ENCODE measurements at places on chromosomes 1 and 21.

DNA sequence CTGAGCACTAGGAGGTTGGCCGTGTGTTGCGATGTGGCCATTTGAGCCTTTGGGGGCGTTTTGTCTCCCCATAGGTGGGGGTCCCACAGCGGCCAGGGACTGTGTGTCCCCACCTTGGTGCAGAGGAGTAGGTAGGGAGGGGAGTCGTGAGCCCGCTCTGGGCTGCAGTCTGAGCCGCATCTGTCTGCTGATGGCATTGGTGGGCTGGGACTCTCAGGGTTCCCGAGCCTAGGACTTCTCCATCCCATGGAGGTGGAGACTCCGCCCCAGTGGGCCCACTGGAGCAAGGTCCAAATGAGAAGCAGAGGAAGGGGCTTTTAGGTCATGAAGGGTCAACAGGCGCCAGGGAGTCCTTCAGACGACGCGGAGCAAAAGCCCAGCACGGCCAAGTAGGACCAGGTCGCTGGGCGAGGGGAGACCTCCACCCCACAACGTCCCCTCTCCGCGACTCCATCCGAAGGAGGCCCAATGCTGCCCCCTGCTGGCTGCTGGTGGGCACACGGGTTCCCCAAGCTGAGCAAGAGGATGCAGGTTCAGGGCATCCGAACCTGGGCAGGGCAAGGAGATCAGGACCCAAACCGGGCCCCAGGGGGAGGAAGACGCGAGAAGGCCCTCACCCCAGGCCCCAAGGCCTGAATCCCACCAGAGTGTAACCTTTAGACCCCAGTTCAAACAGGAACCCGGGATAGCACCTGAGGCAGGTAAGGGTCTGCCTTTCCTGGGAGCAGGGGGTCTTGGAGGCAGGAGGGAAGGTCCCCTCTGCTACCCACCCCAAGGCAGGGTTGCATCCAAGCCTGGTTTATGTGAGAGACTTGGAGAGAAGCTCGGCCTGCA lies 14.9 kb downstream of the TTC34 start:
- DNase-seq = no peak

GRCh38 chr1:98839840-98840239 lies 164.8 kb downstream of the PLPPR5 start:
- DNase-seq = no peak

GRCh38 chr1:23118957-23119792 lies 49.5 kb downstream of the LUZP1 start:
- no peak for DNase-seq

GRCh38 chr1:64790832-64791487 lies 46.1 kb downstream of the RAVER2 start:
- no peak for DNase-seq

GRCh38 chr1:180837020-180837419 lies 75.7 kb upstream of the KIAA1614 start:
- DNase-seq = no peak

GRCh38 chr1:77100875-77101274 lies 118.4 kb downstream of the PIGK start:
- DNase-seq = no peak

- DNase-seq = no peak
Measured at GRCh38 chr1:2358651-2359640, 32.4 kb downstream of the MORN1 start.

GRCh38 chr1:205704903-205705302 lies 24.6 kb upstream of the SLC45A3 start:
- DNase-seq = no peak

DNA sequence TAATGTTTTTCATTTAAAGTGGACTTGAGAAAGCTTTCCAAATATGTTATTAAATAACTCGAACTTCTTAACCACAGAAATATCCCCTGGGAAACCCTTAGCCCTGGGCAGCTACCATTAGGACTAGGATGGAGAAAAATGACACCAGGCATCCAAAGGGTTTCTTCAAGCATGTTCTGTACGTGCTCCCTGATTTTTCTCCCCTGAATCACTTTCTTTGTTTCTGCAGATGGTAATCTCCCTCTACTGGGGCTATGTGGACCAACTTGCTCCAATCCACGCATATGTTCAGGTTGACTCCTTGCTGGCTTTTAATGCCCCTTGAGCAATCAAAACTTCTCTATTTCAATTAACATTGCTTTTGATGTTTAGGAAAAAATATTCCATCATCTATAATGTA lies 312.7 kb upstream of the C1orf87 start:
- DNase-seq = no peak

GRCh38 chr1:219858980-219859379 lies 69.4 kb downstream of the SLC30A10 start:
- no peak for DNase-seq

DNA sequence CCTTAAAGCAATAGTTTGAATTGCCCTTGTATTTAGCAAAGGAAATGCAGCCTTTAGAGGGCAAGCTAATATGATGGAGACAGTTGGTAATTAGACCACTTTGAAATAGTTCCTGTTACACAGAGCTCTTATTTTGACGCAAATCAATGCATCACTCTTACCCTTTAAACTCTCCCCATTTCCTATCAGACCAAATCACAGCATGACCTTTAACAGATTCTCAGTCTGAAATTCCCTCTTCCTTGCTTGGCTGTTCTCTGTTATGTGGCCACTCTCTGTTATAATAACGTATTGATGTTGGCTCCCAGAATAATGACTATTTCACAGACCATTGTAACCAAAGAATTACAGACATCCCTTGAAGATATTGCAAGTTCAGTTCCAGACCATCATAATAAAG lies 66.9 kb upstream of the NGF start:
- peak; percentile 55 for DNase-seq

GRCh38 chr1:206581571-206581981 lies 30.7 kb downstream of the EIF2D start:
- DNase-seq = no peak

DNA sequence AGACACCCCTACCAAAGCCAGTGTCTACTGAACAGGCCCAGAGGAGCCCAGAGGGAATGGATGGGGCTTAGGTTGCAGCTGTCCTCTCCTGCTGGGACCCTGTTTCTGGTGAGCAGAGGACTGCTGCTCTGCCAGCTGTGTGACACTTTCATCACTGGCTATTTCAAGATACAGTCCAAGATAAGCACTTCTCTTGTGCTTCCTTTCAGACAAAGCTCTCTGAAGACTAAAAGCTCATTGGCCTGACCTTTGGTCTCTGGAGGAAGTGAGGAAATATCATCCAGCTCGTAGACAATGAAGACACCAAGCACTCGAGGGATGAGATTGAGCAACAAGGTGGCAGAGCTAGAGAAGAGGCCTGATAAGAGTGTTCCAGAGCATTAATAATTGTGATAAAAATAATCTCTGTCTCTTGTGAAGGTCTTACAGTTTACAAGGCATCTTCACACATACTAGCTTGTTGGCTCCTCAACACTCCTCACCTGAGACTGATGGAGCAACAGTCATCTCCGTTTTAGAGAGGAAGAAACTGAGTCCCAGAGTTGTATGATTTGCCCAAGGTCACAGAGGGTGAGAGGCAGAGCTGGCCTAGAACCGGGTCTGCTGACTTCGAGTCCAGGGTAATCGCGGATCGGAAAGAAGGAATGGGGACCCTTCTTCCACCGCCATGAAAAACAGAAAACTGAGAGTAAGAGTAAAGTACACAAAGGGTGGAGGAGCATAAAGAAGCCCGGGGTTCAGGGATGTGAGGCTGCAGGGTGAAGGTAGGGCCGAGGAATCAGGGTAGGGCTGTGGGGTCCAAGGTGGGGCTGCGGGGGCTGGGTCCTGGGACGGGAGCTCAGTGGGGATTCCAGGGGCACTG lies 666 bp downstream of the PAFAH2 start:
- DNase-seq = peak; percentile 42

DNA sequence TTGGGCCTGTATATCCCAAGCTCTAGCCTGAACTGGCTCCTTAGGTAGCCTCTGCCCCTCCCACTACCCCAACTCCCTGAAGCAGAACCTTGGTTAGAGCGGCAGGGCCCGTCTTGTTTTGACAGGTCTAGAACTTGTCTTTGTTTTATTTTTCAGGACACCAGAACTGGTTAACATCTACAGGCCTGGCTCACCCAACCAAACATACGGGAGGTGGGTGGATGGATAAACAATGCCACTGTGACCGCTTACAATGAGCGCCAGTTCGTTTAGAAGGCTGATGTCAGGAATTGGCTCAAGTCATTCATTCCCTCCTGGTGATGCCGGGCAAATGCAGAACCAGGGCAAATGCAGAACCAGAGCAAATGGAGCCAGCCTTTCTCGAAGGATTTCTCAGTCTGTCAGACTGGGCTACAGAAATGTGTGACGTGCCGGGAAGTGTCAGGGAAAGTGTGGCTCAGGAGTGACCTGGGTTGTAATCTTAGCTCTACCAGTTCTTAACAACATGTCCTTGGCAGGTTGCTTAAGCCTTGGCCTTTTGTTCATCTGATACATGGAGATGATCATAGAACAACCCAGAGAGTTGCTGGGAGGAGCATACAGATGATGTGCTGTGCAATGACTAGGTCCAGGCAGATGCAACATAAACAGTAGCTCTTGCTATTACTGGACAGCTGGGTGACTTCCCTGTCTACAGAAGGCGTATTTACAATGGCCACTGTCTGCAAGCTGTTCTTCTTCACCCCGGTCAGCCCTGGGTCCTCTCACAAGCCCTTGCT lies 30.5 kb upstream of the BTG2 start:
- no peak for DNase-seq

GRCh38 chr1:196324345-196324744 lies 283.9 kb downstream of the KCNT2 start:
- no peak for DNase-seq

GRCh38 chr1:175314300-175314699 lies 121.7 kb upstream of the KIAA0040 start:
- no peak for DNase-seq

DNA sequence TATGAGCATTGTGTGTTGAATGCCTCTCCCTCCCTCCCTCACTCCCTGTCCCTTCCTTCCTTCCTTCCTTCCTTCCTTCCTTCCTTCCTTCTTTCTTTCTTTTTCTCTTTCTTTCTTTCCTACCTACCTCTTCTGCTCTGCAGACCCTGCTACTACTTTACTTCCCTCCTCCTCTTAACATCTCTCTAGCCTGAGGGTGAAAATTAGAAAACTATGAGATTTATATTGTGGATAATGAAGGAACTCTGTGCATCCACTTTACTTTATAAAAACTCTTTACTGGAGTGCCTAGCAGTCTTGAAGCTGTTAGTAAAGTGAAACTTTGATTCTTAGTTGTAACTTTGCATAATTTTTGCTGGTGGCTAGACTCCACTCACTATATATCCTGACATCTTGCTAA lies 572.2 kb downstream of the RWDD3 start:
- DNase-seq = no peak

DNA sequence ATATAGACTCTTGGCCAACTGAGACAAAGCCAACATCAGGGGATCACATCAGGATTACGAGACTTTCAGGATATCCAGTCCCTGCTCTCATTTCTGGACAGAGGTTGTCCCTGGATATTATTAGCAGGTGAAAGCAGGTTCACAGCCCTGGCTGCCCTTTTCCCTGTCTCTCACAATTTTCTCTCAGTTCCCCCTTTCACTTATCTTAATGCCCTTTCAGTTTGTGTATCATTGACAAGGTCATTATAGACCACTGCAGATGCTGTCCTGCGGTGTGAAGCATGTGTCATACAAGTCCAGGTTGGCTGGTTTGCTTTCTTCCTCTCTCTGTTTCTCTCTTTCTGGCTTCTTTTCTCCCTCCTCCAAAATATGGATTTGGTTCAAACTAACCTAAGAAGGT lies 2.1 kb upstream of the KLHDC9 start:
- DNase-seq = no peak

- DNase-seq = peak; percentile 53
Measured at GRCh38 chr1:6727535-6727934, 25.9 kb upstream of the DNAJC11 start.

DNA sequence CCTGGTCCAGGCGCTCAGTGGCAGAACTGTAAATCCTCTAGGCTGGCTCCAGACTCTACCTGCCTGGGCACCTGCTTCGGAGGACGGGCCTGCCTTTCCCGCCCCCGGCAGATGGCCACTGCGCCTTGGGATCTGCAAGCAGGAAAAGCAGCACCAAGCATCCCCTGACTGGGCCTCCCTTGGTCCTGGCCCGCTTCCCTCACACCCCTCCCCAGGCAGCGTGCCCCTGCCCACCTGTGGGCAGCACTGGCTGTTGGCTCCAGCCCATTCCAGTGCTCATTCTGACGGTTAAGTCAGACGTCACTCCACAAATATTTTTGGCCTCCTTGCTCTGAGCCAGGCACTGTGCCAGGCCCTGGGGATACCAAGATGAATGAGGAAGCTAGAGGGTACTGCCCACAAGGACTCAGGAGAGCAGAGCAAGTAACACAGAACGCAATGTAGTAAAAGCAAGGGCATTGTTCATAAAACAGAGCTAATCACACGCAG lies 22.0 kb upstream of the BLACAT1 start:
- peak; percentile 96 for DNase-seq

DNA sequence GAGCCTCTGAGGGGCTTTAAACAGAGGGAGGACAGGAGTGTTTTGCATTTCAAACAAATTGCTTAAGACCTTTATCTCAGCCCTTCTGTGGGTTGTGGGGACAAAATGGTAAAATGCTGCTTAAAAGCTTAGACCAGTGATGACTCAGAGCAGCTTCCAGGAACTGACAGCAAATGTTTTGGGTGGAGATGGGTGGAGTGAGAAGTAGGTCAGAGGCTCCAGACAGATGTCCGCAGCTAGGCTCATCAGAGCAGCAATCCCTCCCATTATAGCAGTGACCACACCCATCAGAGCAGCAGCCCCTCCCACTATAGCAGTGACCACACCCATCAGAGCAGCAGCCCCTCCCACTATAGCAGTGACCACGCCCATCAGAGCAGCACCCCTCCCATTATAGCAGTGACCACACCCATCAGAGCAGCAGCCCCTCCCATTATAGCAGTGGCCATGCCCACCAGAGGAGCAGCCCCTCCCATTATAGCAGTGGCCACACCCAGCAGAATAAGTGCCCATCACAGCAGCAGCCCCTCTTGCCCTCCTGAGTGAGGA lies 532.2 kb downstream of the MATN1 start:
- DNase-seq = no peak

GRCh38 chr1:52739699-52740467 lies 13.6 kb downstream of the ZYG11B start:
- DNase-seq = no peak

DNA sequence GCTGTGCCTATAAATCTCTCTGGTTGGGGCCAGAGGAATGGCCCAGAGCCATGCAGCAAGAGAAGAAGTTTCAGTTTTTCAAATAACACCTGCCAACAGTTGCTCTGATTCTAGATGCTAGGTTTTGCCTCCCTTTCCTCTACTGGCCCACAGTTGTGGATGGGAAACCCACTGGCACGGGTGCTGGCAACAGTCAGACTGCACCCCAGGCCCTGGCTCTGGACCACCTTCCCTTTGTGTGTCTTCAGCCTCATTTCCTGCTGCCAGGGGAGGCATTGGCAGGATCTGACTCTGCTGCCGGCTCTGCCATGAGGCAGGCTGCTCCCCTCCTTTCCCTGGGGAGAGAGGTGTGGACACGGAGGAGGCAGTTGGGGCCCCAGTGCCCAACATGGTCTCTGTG lies 142.0 kb downstream of the IGSF21 start:
- DNase-seq = no peak
